NCI-H1694 treated with DMSO at 0.1 percent for 48 hours (cell line): ENCODE measurements at places on chromosomes 13 and 19.

- no peak for DNase-seq
Observed at GRCh38 chr13:89862691-89863036, 1484.8 kb upstream of the MIR17HG start.

GRCh38 chr13:20219577-20219976 lies 12.5 kb downstream of the GJB6 start:
- no peak for DNase-seq

DNA sequence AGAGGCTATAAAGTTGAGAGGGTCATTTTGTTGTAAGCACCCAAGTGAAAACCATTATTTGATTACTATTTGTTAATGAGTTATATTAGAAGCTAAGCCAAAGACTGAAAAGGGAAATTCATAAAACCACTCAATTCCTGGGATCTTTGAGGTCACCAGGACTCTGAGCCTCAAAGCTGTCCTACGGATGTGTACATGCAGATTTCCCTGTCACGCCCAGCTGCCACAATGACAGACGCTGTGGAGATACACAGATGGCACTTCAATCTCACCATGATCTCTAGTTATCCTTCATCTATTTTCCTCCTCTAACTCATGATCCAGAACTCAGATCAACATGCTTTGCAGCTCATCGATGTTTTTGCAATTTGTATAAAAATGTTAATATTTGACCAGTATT lies 403.5 kb upstream of the MIR17HG start:
- no peak for DNase-seq

- DNase-seq = no peak
Observed at GRCh38 chr13:111973605-111974340, 93.2 kb upstream of the SOX1 start.

- no peak for DNase-seq
Observed at GRCh38 chr19:3096902-3097326, 2.8 kb downstream of the GNA11 start.

DNA sequence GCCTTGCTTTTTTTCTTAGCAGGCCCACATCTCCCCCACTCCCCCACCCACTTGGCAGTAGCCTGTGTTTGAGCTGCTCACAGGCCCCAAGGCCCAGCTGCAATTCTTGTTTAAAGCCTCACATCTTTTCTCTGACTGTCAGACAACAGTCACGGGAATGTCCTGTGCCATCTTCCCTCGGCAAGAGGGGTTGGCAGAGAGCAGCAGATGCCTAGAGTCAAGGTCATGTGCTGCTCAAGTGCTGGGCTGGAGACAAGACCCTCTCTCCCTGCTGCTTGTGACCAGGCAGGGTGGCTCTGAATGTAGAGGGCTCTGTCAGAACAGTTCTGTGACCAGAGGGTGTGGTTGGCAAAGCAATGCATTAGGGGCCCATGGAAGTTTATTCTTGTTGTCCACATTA lies 47.4 kb downstream of the BBC3 start:
- no peak for DNase-seq

GRCh38 chr13:73952648-73953047 lies 181.6 kb downstream of the KLF12 start:
- no peak for DNase-seq
